ENCODE measurements at places on chromosomes 3 and 15. TPM values are rescaled to one million over a fixed set of nuclear protein-coding genes. Genes with fewer than 3 reads are reported as not detected.

- DNase-seq: no peak
These were observed 43.1 kb downstream of the KLF13 start for GRCh38 chr15:31369727-31370126.

DNA sequence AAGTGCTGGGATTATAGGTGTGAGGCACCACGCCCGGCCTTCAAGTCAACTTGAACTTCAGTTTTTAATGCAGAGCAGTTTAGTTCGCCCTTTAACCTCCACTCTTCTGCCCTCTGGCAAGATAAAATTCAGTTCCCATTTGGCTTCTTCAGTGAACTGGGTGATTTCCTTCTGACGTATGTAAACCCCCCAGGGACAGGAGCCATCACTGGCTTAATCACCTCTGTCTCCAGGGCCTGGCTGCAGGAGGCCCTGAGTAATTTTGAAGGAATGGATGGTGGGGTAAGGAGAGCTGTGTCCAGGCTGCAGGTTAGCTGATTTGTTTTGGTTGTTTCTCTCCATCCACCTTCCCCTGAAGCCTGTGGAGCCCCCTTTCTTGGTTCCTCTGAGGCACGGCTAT lies 11.9 kb downstream of the MCM2 start:
- DNase-seq: no peak

- DNase-seq: no peak
These were observed 857.7 kb downstream of the OTOL1 start for GRCh38 chr3:162354356-162354755.

The TRAK1 gene
- total RNA-seq: 6.0 TPM

The ROPN1 gene
- total RNA-seq: not detected

Data from H4 (cell line).